NCI-H1048 (cell line): ENCODE measurements at places on chromosomes 12 and 14.

- DNase-seq = no peak
Measured at GRCh38 chr12:27958675-27959074, 13.9 kb downstream of the PTHLH start.

GRCh38 chr14:51210594-51210993 lies 29.5 kb upstream of the TMX1 start:
- DNase-seq = no peak

DNA sequence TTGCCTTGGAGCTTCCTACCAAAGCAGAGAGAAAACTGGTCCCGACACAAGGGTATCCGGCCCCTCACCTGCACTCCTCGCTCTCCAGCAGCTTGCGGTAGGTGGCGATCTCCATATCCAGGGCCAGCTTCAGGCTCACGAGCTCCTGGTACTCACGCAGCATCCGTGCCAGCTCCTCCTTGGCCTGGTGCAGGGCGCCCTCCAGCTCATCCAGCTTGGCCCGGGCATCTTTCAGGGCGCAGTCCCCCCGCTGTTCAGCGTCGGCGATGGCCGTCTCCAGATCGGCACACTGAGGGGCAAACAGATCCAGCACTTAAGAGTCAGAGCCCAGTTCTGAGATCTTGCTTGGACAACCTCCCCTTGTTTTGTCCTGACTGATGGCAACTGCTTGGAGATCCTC lies 13.7 kb downstream of the KRT72 start:
- no peak for DNase-seq

- no peak for DNase-seq
Measured at GRCh38 chr14:68894802-68895703, 84.0 kb downstream of the ACTN1 start.

- DNase-seq = no peak
Measured at GRCh38 chr12:5660238-5660637, 228.3 kb downstream of the NTF3 start.

DNA sequence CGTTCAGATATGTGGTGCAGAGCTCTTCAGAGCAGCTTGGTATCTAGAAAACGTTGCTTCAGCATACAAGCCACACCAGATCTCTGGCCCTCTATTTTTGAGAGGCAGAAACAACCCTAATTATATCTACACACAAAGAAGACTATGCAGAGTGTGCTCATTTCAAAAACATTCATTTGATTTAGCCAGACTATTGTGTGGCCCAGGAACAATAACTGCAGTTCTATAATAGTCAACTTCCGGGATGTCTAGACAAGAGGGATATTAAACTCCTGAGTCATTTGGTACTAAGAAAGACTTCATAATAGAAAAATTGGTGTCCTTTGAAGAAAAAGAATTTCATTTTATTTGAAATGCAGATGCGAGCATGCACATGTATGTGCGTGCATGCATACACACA lies 153.8 kb downstream of the PELI2 start:
- no peak for DNase-seq

- DNase-seq = no peak
Measured at GRCh38 chr14:73237219-73237785, at the start of gene PAPLN. PAPLN (plus strand) TSS chr14:73237506; CDS start chr14:73239779, 2,273 bp downstream.
